ENCODE measurements at places on chromosomes 2 and 18.

- no peak for DNase-seq
Measured at GRCh38 chr2:8502316-8502715, 179.5 kb upstream of the ID2 start.

DNA sequence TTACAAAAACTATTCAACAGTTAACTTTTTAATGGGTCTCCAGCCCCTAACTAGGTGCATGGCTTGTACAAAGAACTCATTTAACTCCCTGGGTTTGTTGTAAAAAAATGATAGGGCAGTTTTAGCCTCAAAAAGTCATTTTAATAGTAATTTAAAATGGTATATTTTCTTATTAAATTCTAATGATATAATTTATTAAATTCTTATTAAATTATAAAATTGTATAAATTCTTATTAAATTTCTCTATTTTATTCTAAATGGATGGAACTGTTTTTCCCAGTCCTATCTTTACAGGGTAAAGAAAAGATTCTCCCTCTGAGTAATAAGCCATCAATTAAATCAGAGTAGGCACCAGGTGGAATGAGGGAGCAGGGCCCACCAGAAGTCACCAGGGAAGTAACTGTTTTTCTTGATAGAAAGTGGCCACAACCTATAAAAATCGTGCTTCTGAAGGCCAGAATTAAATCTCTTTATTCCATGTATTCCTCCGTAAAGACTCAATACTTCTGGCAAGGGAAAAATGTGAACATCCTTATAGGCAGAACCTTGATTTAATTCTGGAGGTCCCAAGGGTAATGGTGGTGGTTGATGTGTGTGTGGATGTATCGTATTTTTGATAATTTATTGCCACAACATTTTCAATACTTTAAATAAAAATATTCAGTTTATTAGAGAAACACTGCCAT, 814 bp downstream of the FKBP7 start:
- no peak for DNase-seq

DNA sequence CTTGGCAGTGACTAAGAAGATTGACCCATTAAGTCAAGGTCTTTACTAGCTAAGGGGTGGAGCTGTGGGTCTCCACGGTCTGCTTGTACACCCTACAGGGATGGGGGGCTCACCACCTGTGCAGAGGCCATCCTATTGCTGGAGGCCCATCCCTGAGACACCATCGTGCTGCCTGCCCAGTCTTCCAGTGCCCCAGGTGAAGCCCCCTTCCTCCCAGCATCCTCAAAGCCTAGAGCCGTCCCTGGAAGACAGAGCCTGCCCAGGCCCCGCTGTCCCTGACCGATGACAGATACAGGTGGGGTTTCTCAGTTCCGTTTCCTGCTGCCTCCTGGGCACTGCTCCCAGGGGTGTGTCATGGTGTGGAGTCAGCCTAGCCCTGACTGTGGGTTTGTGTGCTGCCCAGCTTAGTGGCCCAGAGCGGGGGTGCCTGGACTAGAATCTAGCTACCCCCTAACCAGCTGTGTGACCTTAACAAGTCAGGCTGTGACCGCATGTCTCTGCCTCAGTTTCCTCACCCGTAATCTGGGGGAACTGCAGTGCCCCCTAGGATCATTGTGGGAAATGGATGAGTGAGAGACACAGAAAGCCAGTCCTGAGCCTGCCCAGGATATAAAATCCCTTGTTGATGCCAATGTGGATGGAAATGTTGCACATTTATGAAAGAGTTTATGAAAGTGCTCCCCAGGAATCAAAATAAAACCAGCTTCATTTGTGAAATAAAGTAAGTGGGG, 2.0 kb downstream of the OTOS start:
- no peak for DNase-seq

DNA sequence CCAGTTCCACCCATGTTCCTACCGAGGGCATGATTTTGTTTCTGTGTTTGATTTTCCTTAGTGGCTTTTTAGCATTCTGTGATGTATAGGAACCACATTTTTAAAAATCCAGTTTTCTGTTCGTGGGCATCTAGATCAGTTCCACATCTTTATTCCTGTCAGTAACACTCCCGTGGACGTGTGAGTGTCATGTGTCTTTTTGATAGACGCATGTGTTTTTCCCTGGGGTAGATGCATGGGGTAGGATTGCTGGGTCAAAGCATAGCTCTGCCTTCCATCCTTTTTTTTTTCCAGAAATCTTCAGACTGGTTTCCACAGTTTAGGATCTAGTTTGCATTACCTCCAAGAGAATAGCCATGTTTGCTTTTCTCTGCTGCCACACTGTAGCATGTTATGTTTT, 38.7 kb downstream of the CCDC74A start:
- no peak for DNase-seq

DNA sequence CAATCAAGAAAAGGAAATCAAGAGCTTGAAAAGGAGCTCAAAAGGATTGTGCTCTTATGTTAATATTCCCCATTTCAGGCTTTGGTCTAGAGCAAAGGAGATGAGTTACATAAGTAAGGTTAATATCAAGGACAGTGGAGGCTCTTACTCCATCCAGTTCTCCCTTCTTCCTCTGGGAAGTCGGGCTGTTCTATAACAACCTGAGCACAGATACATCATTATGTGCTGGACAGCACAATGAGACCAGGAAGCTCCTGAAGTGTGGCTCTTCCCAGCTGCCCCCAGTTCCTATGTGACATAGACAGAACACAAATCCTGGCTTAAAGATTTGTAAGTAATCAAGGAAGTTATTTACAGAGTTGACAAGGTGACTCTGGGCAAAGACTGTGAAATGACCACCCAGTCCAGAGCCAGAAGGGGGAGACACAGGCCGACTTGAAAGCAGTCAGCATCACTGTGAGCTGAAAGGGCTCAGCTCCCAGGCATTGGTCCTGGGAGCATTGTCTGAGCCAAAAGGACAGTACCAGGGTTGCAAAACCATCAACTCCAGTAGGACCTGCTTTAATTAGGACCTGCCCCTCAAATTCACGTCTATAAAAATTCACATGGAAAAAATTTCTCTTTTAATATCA, 917.6 kb upstream of the ACVR2A start:
- DNase-seq: no peak

- no peak for DNase-seq
Measured at GRCh38 chr18:34767601-34768027, 57.5 kb downstream of the DTNA start.

GRCh38 chr18:57813245-57813644, 10.1 kb upstream of the ATP8B1 start:
- no peak for DNase-seq

DNA sequence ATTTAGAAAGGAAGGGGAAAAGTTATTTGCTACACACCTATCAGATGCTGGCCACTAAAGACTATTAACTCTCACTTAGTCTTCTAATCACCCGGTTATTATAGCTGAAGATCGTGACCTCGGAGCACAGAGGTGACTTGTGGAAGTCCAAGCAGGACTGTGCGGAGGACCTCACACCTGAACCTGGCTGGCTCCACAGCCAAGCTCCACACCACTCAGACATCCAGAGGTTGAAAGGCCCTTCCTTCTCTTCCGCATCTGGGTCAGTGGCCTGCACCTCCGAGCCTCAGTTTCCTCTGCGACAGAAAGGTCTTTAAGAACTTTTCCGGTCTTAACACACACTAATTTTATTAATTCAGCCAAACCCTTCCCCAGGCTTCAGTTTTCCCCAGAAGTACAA, 57.9 kb downstream of the TNS1 start:
- no peak for DNase-seq

Measured in urinary bladder (tissue), 4 donors.